GM20000 (cell line): ENCODE measurements at places on chromosomes 6 and 20.
A peak's percentile ranks its signal among the peaks of the same experiment; 100 is the strongest.

- DNase-seq, result peak; percentile 19
These were observed 246.4 kb downstream of the PHACTR1 start for GRCh38 chr6:12962987-12963386.

GRCh38 chr6:42428326-42429041, 23.2 kb downstream of the TRERF1 start:
- DNase-seq, result peak; percentile 73

- DNase-seq, result no peak
These were observed 63.5 kb downstream of the HMGN3 start for GRCh38 chr6:79170959-79171358.

DNA sequence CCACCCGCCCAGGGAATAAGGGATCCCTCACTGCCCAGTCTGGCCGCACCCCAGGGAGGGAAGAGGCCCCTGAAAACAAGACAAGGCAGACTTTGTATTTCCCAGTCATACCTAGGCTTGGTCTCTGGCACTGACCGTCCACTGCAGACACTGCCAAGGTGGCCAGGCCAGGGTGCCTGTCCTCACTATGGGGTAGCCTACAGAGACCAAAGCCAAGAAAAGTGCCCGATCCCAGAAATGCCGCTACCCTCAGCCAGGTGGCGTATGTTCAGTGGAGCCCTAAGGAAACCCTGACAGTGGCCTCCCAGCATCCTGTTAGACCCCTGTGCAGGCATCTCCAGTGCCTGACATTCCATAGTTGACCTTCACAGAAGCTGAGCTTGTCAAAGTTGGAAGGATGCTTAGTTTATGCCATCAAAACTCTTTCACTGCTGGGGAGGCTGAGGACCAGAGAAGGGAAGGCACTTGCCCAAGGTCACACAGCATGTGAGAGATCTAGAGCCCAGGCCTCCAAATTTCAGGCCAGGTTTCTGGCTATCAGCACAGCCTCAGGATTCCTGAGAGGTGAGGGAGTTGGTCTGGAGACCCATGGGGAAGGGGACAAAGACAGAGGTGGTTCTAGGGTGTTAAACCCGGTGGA, 2.5 kb downstream of the SCRT2 start:
- no peak for DNase-seq

DNA sequence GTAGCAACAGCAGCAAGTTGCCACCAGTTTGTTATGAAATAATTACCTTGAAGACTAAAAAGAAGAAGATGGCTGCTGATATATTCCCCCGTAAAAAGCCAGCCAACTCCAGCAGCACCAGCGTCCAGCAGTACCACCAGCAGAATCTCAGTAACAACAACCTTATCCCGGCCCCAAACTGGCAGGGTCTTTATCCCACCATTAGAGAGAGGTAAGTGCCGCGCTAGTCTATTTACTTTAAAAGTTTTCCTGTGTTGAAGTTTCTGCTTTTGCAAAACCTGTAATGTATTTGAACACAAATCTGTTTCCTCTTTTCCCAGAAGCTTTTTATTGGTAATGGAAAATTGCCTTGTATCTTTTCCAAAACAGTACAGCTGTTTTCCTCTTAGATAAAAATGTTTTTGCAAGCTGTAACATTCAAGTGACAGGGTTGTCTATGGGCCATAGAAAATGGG, 725 bp downstream of the BTBD3 start:
- DNase-seq, result no peak

GRCh38 chr6:149846321-149846720, 17.8 kb downstream of the LRP11 start:
- no peak for DNase-seq

DNA sequence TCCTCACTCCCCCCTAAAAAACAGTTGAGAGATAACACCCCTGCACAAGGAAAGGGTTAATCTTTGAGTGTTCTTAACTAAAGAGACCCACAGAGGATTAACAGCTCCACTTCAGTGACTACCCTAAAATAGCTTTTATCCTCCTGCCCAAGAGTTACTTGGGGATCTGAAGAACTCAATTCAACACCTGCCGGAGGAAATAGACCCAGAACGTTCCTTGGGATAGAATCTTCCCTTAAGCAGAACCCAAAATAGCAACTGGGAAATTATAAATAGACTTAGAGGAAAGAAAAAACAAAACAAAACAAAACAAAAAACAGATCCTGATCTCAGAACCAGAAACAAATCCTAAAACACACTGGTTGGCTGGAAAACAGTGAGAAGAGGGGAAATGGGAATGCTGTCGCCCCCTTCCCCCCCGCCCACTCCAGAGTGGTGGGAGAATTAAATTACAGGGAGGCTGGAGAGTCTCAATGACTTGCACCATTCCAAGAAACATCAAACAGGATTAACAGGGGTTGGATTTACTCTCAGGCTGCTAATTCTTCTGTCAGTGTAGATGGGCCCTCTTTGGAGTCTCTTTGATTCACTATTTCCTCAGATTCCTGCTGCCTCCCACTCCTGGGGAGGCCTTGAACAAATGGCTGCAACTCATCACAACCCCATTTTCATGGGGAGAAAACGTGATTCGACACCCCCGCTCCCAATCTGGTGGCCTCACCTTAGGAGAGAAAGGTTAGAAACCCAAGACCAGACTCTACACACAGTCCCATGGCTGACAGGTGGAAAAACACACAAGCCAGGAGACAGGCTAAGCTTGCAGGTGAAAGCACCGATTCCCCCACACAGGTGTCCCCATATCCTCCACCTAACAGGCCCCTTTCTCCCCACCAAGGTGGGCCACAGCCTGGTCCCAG, 1.4 kb downstream of the PLAGL2 start:
- no peak for DNase-seq

GRCh38 chr6:73734832-73735453, 38.9 kb downstream of the CD109 start:
- no peak for DNase-seq

GRCh38 chr20:10330071-10330470, 104.0 kb downstream of the MKKS start:
- no peak for DNase-seq

DNA sequence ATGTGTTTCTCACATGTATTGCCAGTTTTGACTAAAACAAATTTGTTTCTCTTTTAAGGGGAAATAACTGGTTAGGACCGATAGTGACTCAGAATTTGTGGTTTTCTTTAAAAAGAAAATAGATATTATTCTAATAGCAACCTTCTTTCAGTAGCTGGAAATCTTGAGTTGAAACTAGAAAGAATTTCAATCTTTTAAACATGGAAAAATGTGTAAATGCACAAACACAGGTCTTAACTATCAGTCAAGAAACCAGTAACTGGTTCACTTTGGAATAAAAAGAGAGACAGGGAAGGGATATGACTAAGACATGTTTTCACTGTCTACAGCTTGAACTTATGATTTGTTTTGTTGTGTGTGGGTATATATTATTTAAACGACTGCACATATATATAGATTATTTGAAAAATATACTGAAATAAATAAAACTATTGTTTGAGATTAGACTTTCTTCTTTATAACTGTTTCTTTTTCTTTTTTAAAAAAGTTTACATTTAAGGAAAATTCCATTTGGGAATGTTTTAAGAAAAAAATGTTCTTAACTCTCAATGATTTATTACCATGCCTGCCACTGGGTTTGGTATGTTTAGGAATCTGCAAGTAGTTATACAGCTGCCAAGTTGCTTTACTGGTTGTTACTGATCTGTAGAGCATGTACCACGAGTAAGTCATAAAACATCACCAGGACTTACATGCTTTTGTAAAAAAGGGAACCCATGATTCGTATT, 753.3 kb upstream of the MARCKS start:
- no peak for DNase-seq

GRCh38 chr6:961407-961960, 268.5 kb upstream of the EXOC2 start:
- no peak for DNase-seq

- DNase-seq, result no peak
These were observed 265.9 kb upstream of the RIN2 start for GRCh38 chr20:19492116-19492515.

DNA sequence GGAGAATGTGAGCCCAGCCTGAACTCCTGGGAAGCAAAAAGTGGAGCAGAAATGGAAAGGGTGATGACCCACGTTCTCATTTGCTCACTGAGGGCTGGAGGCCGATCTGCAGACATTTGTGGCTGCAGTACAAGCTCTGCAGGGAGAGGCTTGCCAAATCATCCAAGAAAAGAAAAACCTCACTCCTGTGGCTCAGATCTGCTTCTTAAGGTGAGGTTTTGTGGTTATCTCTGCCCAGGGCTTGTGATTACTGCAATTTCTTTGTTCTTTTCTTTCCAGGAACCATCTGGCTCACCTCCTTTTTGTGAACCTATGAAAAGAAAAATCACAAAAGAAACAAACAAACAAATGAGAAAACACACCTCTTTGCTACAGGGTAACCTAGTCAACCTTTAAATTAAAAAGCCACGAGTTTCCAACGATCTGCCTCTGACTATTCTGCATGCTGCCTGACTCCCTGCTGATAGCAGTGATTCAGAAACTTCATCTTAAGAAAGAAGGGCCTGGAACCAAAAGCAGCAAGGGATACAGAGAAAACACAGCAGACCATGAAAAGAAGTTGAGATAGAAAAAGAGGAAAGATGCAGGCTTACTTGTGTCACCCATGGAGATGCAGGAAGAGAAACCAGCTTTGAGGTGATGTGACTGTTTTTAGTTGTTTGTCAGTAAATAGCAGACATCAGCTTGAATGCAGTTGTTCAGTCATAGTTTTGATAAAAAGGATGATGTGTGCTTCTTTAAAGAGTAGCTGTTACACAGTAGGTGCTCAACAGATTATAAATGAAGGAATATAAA, 165.1 kb downstream of the LMBRD1 start:
- peak; percentile 18 for DNase-seq

GRCh38 chr6:110476046-110476849, at the start of gene SLC22A16:
Gene SLC22A16 (minus strand): TSS chr6:110476613. CDS start chr6:110476574, 39 bp downstream.
- DNase-seq, result no peak
